Skin of body (tissue), 3 donors: ENCODE measurements at places on chromosomes 16 and 17. TPM values are rescaled to one million over a fixed set of nuclear protein-coding genes. Genes with fewer than 3 reads are reported as not detected.

The MYCBPAP gene
- 1.6 TPM for total RNA-seq

The TBC1D3H gene
- total RNA-seq = not detected

GRCh38 chr16:22665048-22665797 is 148.7 kb upstream of the HS3ST2 start:
- DNase-seq = peak; percentile 96

- no peak for DNase-seq
Measured at GRCh38 chr16:19281246-19281645, 4.3 kb upstream of the CLEC19A start.

DNA sequence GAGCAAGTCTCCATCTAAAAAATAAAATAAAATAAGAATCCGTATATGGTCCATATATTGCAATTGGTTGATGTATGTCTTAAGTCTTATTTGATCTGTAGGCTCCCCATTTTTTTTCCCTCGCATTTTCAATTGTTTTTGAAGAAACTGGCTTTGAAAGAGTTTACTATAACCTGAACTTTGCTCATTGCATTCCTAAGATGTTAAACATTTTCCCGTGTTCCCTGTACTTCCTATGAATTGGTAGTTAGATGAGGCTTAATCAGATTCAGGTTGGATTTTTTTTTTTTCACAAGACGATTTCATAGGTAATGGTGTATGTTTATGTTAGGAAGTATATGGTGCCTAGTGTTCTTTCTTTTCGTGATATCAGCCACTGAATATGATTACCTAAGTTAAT is 3.3 kb downstream of the LRRC36 start:
- no peak for DNase-seq

- no peak for DNase-seq
Measured at GRCh38 chr17:81419886-81420768, 24.9 kb downstream of the BAHCC1 start.

DNA sequence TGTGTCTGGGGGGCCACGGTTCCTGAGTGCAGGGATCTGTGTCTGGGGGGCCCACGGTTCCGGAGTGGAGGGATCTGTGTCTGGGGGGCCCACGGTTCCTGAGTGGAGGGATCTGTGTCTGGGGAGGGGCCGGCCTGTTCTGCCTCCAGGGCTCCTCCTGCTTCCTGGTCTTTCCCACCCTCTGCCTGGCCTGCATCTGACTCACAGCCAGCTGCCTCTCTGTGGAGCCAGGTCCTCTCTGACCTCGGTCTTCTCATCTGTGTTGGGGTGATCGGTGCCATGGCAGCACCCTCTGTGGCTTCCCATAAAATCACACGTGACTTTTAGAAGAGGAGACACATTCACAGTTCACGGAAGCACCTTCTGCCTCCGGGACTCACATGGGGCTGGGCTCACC is 50.3 kb downstream of the ZFPM1 start:
- no peak for DNase-seq

GRCh38 chr16:74942977-74943918 is 41.7 kb downstream of the WDR59 start:
- DNase-seq = no peak

- DNase-seq = no peak
Measured at GRCh38 chr17:76686538-76687297, 24.0 kb downstream of the MXRA7 start.
